ENCODE measurements at places on chromosomes 7 and 10.

DNA sequence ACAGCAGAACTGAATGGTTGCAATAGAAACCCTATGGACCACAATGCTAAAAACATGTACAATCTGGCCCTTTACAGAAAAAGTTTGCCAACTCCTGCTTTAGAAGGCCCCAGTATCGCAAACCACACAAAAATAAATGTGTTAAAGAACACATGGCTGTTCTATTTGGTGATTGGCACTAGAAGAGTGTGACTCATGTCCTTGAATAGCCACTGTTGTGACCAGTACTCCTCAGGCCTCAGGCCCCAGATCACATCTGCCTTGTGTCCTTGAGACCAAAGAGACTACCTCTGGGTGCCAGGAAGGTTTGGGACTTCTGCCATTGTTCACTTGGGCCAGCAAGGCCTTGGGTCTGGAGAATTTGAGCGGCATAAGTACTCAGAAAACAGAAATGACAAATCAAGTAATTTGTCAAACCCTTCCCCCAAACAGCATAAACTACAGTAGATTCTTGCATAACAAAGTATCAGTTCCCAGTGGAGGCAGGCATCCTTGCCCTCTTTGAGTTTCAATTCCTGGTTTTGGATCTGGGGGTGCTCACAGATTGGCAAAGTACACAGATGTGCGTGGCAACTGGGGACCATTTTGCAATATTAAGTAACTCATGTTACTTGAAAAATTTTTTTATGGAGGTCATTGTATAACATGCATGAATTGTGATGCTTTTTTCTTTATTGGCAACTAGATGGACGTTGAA is 50.2 kb downstream of the MTURN start:
- DNase-seq, result no peak

GRCh38 chr7:147759327-147759943 is 831.1 kb upstream of the C7orf33 start:
- no peak for DNase-seq

DNA sequence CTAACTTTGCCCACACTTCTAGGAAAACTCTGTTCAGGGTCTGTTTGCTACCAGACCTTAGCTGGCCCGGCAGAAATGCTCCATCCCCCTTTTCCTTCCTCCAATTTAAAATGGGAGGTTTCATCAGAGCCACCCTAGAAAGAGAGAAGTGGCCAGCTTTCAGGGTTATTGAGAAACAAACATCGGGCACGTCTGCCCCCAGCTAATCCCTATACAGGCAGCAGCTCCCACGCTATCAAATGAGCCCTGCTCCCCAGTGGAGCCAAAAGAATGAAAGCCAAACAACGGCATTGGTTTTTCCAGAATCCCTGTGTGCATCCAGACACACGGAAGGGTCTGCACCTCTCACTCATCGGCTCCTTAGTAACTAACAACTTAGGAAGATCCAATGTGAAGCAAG is 132.5 kb downstream of the GRID1 start:
- DNase-seq, result no peak

DNA sequence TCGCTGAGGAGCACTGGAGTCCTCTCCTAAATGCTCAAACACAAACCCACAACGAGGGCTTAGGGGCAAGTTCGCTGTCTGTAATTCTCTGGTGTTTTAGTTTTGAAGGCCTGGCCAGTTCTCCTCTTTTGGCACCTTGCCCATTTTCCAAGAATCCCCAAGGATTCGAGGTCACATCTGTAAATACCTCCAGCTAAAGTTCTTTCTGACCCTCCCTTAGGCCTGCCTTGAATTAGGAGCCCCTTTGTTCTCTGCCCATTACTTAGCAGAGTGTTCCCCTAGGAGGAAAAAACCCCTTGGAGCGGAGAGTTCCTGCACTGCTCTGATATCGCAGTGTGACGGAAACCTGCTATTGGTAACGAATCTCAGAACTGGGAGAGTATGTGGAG is 743 bp upstream of the PYROXD2 start:
- DNase-seq, result no peak

GRCh38 chr7:75595766-75596165 is 103.6 kb downstream of the SPDYE5 start:
- no peak for DNase-seq

- DNase-seq, result no peak
Measured at GRCh38 chr10:114311496-114312209, 72.6 kb downstream of the VWA2 start.

DNA sequence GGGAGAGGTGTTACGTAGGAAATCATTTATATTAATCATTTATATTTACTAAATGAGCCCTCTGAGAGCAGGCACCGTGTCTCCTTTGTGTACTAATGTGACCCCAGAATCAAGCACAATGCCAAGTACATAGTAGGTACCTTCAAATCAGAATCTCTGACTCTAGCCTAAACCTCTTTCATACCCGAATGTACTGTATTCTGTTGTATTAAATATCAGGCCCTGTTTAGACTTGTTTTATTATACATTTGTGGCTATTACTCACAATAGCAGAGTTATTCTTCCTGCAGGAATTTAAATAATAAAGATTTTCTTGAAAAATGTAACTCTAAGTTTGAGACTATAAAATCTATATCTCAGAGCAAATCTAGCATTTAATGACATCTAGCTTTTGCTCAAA is 297.3 kb downstream of the EXOC4 start:
- DNase-seq, result no peak

DNA sequence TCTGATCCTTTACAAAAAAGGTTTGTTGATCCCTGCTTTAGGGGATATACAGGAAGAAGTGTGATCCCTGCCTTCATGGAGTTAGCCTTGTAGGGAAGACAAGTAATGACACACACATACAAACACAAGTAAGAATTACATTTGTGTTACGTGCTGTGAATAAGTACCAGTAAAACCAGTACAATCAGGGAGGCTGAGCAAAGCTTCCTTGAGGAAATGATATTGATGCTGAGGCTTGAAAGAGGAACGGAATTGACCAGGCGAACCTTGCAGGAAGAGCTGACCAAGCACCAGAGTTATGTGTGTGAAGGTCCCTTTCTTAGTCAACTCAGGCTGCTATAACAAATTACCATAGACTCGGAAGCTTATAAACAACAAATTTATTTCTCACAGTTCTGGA is 83.6 kb upstream of the CACUL1 start:
- DNase-seq, result no peak

Data from mesendoderm (in vitro differentiated cells).